G401 (cell line): ENCODE measurements at places on chromosomes 5 and 9.
A peak's percentile ranks its signal among the peaks of the same experiment; 100 is the strongest.

GRCh38 chr5:77066823-77067442 is 20.2 kb downstream of the ZBED3 start:
- no peak for DNase-seq

- no peak for DNase-seq
These were observed 58.9 kb upstream of the NR3C1 start for GRCh38 chr5:143462431-143462830.

GRCh38 chr9:134503301-134504105 is 138.1 kb upstream of the COL5A1 start:
- no peak for DNase-seq

GRCh38 chr5:150172556-150172955 is 6.0 kb downstream of the CDX1 start:
- DNase-seq = peak; percentile 95

GRCh38 chr9:106314476-106314875 is 548.5 kb upstream of the ZNF462 start:
- no peak for DNase-seq
